ENCODE measurements at places on chromosomes 2 and 18.
A peak's percentile ranks its signal among the peaks of the same experiment; 100 is the strongest.

DNA sequence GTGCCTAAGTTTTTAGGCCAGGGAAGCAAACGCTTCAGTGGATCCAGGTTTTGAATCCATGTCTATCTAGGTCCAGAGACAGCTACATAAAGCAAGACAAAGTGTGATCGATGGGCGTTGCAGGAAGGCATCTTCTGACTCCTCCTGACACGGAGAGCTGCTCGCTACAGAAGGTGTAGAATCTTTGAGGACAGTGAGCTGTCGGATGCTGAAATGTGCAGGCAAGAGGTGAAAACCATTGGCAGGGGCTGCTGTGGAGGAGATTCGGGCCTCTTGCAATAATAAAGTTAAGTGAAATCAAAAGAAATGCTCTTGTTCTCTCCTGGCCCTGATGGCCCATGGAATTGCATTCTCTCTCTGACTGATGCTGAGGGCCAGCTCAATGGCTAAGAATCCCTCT, 336.2 kb downstream of the CYRIA start:
- no peak overlapping the region for H3K4me3 ChIP-seq
- DNase-seq = no peak

GRCh38 chr2:46800625-46801349, 114.8 kb downstream of the MCFD2 start:
- H3K4me1 ChIP-seq = peaks cover 26% of the 10 kb centered on the region
- peaks cover 8% of the 10 kb centered on the region for H3K27me3 ChIP-seq
- DNase-seq = no peak
- no peak overlapping the region for H3K4me3 ChIP-seq

DNA sequence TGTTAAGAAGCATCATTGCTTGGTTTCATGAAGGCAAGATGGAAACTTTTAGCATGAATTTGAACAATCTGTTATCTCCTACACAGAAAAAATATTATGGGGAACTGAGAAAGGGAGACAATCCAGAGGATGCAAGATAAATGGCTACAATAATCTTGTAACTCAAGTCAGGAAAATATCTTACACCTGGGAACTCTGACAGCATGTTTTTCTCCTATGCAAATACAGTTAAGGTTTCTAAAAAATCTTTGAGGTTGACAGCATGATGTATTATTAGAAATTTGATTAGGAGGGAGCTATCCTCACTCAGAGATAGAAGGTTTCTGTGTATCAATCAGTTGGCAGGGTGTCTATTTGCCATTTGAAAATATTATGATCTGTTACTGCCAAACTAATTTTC, 75.6 kb downstream of the GPD2 start:
- peaks cover 7% of the 10 kb centered on the region for H3K36me3 ChIP-seq
- no peak for DNase-seq
- no peak overlapping the region for H3K27ac ChIP-seq
- H3K4me1 ChIP-seq = no peaks in the 10 kb centered on the region
- H3K27me3 ChIP-seq = no peaks in the 10 kb centered on the region

DNA sequence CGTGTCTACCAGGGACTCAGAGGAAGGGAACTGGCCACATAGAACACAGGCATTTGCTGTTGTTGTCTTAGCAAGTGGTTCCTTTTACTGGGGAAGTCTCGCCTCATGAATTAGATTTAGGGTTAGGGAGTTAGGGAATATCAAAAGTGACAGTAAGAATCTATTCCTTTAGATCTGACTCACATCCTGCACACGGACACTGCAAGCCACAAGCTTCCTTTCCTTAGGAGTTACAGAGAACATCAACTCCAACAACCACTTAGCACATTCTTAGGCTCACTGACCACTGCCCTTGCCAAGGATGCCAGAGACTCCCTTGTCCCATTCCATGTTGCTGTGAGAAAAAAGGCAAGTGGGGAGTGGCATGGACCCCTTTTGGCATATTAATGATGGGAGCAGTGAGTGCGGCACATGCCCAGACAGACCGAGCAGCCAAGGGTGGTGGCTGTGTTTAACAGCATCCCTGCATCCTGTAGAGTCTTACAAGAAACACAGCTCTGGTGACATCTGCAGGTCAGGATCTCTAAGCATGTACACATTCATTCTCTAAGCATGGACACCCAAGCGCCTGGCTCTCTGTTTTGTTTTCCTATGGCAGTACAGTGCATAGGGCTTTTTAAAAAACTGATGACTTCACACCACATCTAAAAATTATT, 745.6 kb upstream of the RAB6C start:
- peaks cover 9% of the 10 kb centered on the region for H3K4me1 ChIP-seq
- DNase-seq = no peak
- no peak overlapping the region for H3K4me3 ChIP-seq
- no peak overlapping the region for H3K27ac ChIP-seq

DNA sequence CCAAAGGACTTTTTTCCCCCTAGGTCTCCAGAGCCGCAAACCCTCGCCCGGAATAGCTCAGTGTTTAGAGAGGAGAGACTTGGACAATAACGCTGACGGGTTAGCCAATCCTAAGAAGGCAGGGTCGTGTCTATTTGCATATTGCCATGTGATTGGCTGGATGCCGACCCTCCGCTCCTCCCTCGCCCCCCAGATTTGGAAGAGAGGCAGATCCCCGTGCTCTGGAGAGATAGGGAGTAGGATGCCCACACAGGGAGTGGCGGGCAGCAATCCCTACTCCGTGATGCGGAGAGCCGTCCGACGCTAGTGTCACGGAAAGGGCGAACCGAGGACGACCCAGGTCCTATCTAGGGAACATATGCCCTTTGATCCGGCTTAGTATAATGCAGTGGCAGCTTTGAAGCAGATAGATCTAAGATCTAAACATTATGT, 1.4 kb downstream of the WNT6 start:
- H3K27me3 ChIP-seq = peaks cover 35% of the 10 kb centered on the region
- peaks cover 77% of the 10 kb centered on the region for H3K4me1 ChIP-seq
- peak overlapping the region; percentile 97 for H3K27ac ChIP-seq
- H3K4me3 ChIP-seq = peak overlapping the region; percentile 89
- DNase-seq = peak; percentile 77

- H3K27me3 ChIP-seq = no peaks in the 10 kb centered on the region
- H3K36me3 ChIP-seq = no peaks in the 10 kb centered on the region
- peak overlapping the region; percentile 99 for H3K27ac ChIP-seq
- H3K4me1 ChIP-seq = peaks cover 44% of the 10 kb centered on the region
- no peak overlapping the region for H3K4me3 ChIP-seq
These were observed 179.8 kb downstream of the HDAC4 start for GRCh38 chr2:239220981-239221396.

GRCh38 chr18:13320891-13321425, 102.4 kb downstream of the LDLRAD4 start:
- no peak overlapping the region for H3K27ac ChIP-seq
- H3K4me1 ChIP-seq = peaks cover under 1% of the 10 kb centered on the region
- H3K27me3 ChIP-seq = no peaks in the 10 kb centered on the region
- H3K4me3 ChIP-seq = no peak overlapping the region

DNA sequence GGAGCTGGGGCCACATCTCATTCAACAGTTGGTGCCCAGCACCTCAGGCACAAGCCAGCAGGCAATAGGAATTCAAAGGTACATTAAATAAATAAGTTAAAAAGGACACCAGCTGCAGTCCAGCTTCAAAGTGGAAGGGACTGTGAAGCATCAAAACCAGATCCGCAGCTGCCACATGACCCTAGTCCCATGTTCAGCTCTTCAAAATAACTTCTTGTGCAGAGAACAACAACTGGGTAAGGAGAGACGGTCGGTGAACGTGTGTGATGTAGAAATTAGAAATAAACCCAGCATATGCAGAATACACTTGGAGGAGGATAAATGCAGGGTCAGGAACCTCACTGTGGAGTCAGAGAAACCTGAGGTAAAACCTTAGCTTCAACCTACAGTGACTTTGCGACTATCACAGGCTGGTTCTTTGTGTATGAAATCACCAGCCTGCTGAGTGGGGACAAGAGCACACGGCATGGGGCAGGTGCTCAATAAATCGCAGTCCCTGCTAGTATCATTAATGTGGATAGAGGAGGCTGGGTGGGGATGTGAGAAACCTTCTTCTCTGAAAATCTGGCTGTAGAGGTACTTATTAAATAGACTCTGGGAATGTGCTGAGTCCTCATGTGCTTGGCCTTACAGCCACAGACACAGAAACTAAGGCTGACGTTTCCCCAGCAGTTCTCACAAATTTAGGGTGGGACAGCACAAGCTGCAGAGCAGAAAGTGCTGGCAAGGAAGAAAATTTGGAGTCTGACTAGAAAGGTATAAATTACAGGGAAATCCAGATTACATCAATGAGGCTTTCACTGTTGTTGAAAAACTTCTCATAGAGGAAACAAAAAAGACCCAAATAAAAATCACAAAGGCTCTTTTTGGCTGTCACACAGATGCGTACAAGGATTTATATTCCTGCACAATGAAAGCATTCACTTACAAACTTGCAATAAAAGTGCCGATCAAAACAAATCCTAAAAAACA, 20.7 kb downstream of the FBXO15 start:
- H3K36me3 ChIP-seq = no peaks in the 10 kb centered on the region
- H3K27ac ChIP-seq = no peak overlapping the region
- DNase-seq = no peak
- H3K27me3 ChIP-seq = peaks cover 54% of the 10 kb centered on the region
- H3K4me1 ChIP-seq = no peaks in the 10 kb centered on the region

- peaks cover 14% of the 10 kb centered on the region for H3K36me3 ChIP-seq
- peak overlapping the region; percentile 83 for H3K27ac ChIP-seq
- H3K27me3 ChIP-seq = no peaks in the 10 kb centered on the region
- H3K4me1 ChIP-seq = peaks cover 51% of the 10 kb centered on the region
- H3K4me3 ChIP-seq = peak overlapping the region; percentile 82
These were observed 925 bp downstream of the SOS1 start for GRCh38 chr2:39119732-39120520.

- H3K36me3 ChIP-seq = no peaks in the 10 kb centered on the region
- no peak for DNase-seq
- H3K4me1 ChIP-seq = peaks cover 15% of the 10 kb centered on the region
- no peak overlapping the region for H3K27ac ChIP-seq
These were observed 1.5 kb downstream of the ACSL3 start for GRCh38 chr2:222862106-222862908.

GRCh38 chr2:5694306-5694705, 2.1 kb downstream of the SOX11 start:
- peak overlapping the region; percentile 86 for H3K4me3 ChIP-seq
- H3K4me1 ChIP-seq = peaks cover 44% of the 10 kb centered on the region
- peaks cover 2% of the 10 kb centered on the region for H3K36me3 ChIP-seq

GRCh38 chr2:85753525-85754312, at the start of gene ATOH8:
Gene ATOH8, plus strand, starts transcription at chr2:85753991. Its CDS starts 199 bp downstream, at chr2:85754190.
- H3K27me3 ChIP-seq = peaks cover 27% of the 10 kb centered on the region
- peaks cover 27% of the 10 kb centered on the region for H3K4me1 ChIP-seq
- peak within 1 kb of the TSS; percentile 76 for H3K27ac ChIP-seq
- peak within 1 kb of the TSS; percentile 92 for H3K4me3 ChIP-seq
- DNase-seq = no peak

DNA sequence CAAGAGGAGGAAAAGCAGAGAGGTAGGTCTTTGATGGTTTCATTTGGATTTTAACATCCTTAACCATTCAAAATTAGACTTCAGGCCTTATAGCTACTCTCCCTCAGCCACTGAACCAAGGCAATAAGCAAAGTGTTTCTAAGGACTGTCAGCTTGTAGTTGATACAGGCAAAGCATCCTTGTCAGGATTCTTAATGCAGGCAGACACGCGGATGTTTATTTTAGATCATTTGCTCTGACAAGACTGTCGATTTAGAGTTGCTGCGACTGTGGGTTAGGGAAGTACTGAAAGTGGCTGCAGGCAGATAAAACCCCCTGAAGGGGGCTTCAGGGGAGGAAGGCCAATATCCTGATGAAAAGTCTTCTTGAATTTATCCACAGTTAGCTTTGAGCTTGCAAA, 46.6 kb downstream of the CDH20 start:
- no peak for DNase-seq
- no peak overlapping the region for H3K4me3 ChIP-seq
- no peaks in the 10 kb centered on the region for H3K27me3 ChIP-seq

GRCh38 chr2:27320958-27321543, 1.8 kb downstream of the MPV17 start:
- DNase-seq = no peak
- peaks cover 16% of the 10 kb centered on the region for H3K4me1 ChIP-seq
- H3K4me3 ChIP-seq = peak overlapping the region; percentile 91
- H3K27ac ChIP-seq = peak overlapping the region; percentile 8

DNA sequence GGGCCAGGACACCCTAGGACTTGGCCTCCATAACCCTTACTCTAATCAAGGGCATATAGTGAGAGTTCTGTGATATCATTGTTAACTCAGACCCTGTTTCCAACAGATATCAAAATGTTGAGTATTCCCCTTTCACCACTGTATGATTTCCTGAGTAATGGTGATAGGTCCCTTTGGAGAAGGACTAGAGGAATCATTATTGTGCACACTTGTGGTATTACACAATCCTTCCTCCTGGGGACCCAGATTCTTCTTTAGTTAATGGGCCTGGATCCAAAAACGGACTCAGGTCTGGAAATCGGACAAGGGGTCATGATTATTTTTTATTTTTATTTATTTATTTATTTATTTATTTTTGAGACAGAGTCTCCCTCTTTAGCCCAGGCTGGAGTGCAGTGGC, 23.5 kb downstream of the PRKRA start:
- no peaks in the 10 kb centered on the region for H3K27me3 ChIP-seq
- H3K4me3 ChIP-seq = no peak overlapping the region
- H3K27ac ChIP-seq = no peak overlapping the region
- no peak for DNase-seq

GRCh38 chr2:197204519-197205250, 105.9 kb downstream of the ANKRD44 start:
- DNase-seq = no peak
- H3K4me3 ChIP-seq = no peak overlapping the region
- H3K36me3 ChIP-seq = no peaks in the 10 kb centered on the region
- no peaks in the 10 kb centered on the region for H3K27me3 ChIP-seq
- H3K27ac ChIP-seq = no peak overlapping the region
- peaks cover 17% of the 10 kb centered on the region for H3K4me1 ChIP-seq

GRCh38 chr2:79219383-79219988, 59.9 kb upstream of the REG3A start:
- H3K4me1 ChIP-seq = no peaks in the 10 kb centered on the region
- no peak overlapping the region for H3K27ac ChIP-seq
- H3K36me3 ChIP-seq = no peaks in the 10 kb centered on the region
- DNase-seq = no peak

DNA sequence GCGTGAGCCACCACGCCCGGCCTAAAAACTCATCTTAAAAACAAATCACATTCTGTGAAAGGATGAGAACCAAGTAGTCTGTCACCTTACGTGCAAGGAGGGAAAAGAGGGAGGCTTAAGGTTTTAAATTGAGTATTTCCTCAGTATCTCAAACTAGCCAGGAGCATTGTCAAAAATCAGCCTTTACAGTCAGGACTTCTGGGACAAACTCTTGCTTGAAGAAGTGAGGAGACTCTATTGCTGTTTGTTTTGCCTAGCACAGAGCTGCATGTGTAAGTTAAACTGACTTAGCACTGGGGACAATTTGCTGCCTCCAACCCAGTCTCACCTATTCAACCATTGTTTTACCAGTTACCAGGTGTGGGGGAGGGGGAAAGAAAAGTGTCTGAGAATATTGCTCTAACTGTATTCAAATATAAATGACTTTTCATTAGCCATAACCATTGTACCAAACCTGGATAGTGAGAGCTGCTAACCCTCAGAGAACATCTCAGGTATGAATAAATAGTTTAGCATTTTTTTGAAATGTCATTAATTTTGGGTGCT, 3.6 kb downstream of the INO80D start:
- no peaks in the 10 kb centered on the region for H3K27me3 ChIP-seq
- peaks cover 24% of the 10 kb centered on the region for H3K4me1 ChIP-seq
- H3K36me3 ChIP-seq = no peaks in the 10 kb centered on the region
- DNase-seq = no peak
- H3K27ac ChIP-seq = no peak overlapping the region
